ENCODE measurements at places on chromosomes 1 and 21.

- no peak for DNase-seq
Observed at GRCh38 chr1:230208619-230209261, 141.7 kb downstream of the GALNT2 start.

GRCh38 chr1:229229721-229230139, 41.2 kb upstream of the RAB4A start:
- no peak for DNase-seq

- no peak for DNase-seq
Observed at GRCh38 chr1:97621955-97622354, 298.9 kb downstream of the DPYD start.

DNA sequence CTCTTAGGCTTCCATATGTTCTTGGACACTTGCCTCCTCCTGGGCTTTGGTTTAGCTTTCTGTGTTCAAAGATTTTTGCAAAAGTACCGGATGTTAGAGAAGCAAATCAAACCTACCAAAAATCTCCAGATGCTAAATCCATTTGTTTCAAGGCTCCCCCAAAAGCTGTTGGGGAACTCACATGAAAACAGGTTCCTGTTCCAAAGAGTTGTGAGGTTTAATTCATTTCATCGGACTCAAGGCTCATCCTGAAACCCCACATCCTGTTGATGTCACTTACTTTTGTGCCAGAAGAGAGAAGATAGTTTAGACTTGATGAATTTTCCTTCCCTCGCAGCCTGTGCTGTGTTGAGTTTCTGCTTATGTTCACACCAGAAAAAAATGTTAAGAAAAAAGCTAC, 41.7 kb upstream of the RXRG start:
- no peak for DNase-seq

DNA sequence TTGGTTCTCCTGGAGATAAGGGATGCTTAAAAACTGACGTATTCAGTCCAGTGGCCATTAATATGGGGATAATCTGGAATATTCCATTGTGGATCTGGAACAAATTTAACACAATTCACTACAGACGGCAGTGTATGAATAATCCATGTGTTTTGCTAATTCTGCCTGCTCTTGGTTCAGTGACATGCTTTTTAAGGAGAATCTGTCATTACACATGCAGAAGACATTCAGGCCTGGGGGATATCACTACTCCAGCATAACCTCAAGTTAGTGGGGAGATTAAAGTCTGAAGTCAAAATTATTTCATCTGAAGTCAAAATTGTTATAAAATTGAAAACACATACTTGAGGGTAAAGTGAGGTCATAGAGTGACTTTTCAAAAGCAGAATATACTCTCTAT, 789.3 kb downstream of the USP25 start:
- no peak for DNase-seq

GRCh38 chr1:228154670-228155571, 5.2 kb downstream of the GJC2 start:
- DNase-seq: no peak

GRCh38 chr21:46122237-46122671, 24.3 kb downstream of the COL6A2 start:
- DNase-seq: no peak

DNA sequence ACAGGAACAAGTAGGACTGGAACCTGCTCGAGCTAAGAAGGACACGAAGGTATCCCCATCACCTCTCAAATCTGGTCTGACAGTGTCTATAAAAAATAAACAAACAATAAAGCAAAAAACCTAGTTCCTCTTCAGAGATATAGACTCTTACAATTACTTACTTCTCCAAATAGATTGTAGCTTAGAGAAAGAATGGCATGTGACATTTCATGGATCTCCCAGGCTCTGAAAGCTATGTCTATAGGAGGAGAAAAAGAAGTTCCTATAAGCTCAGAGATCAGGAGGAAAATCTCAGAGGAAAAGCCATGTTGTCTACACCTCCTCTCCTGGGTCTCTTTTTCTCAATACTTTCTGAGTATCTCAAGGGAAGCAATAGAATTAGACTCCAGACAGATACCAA, 12.3 kb upstream of the OR10J5 start:
- no peak for DNase-seq

DNA sequence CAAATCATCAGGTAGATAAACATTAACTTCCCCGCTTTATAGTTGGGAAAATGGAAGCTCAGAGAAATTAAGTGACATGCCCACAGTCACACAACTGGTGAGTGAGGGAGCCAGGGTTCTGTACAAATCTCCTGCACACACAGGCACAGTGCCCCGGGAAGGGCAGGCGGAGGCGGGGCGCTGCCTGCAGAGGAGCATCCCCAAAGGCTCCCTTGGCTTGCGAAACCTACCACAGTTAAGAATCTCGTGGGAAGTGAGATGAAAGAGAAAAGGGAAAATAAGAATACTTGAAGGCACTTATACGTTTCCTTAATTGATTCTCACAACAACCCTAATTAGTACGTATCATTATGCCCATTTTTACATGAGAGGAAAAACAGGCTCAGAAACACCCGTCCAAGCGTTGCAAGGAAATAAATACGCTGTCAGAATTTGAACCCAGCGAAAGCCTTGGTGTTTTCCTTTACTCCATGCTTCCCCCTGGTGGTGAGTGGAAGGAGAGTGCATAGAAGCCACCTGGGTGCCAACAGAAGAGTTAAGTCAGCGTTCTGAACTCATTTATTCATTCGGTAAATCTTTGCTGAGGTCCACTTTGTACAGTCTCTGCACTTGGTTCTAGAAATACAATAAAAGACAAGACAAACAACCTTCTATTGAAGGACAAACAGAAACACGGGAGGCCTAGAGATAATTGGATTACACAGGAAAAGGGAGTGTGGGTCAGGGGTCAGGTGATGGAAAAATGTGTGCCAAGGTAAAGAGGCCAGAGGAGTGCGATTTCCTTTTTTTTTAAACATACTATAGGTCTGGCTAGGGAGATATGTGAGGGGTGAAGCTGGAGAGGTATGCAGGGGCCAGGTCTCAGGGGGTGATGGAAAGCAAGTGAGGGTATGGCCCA, 28.4 kb downstream of the ACP6 start:
- DNase-seq: peak; percentile 60

DNA sequence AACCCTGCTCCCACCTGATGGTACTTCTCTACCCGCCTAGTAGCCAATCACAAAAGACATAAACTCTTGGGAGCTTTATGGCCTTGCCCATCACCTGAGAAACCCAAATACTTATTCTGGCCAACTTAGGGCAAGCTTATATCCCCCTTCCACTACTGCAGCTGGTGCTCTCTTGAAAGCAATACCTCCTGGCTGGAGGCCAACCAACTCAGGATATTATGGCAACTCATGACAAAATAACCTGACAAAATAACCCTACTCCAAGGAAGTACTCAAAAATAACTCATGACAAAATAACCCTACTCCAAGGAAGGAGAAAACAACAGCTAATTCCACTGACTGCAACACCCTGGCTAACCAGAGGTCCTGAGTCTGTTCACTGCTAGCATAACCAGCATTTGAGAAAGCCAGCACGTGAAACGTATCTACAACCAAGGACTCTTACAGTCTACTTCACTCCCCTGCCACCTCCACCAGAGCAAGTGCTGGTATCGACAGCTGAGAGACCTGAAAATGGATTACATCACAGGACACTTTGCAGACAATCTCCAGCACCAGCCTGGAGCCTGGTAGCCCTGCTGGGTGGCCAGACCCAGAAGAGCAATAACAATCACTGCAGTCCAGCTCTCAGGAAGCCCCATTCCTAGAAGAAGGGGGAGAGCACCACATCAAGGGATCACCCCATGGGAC, 179.9 kb downstream of the COL24A1 start:
- no peak for DNase-seq

All from endothelial cell (in vitro differentiated cells).